ENCODE measurements at places on chromosomes 11 and 22.

DNA sequence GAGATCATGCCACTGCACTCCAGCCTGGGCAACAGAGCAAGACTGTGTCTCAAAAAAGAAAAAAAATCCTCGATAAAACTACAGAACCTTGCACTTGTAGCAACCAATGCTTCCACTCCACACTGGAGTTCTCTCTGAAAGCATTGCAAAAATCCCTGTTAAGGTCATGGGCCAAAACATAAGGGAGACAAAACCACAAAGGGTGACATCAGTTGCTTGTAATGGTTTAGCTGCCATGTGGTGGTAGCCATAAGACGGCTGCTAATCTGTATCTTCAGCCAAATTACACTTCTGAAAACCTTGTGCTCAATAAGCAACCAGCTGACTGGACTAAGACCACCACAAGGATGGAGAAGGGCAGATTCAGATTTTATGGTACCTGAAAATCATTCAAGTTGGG is 20.6 kb upstream of the TPH1 start:
- DNase-seq: no peak

DNA sequence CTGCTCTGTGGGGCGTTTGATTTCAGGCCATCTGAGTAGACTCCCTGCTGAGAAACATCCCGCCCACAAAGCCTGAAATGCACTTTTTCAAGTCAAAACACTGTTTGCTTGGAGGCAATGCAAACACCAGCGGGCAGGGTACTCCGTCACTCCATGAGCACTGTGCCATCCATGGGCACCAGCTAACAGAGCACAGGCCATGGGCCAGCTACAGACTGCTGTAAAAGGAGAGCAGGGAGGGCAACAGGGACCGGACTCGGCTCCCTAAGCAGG is 16.6 kb upstream of the EFCAB6 start:
- DNase-seq: no peak

DNA sequence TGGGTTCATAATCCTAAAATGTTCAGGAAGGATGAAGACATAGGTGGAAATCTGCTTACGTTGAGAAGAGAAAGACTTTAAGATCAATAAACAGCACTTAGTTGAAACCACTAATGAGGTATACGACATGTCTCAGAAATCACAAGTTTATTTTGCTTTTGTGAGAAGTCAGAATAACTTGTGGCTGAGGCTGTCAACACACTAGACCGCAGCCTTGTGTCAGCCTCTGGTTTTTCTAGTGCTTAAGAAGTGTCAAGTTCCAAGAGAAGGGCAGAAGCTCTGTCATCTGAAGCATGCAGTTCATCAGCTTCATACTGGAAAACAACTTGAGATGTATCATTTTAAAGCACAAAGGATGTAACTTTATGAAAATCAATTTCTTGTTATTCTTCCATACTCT is 420.9 kb downstream of the METTL15 start:
- no peak for DNase-seq

DNA sequence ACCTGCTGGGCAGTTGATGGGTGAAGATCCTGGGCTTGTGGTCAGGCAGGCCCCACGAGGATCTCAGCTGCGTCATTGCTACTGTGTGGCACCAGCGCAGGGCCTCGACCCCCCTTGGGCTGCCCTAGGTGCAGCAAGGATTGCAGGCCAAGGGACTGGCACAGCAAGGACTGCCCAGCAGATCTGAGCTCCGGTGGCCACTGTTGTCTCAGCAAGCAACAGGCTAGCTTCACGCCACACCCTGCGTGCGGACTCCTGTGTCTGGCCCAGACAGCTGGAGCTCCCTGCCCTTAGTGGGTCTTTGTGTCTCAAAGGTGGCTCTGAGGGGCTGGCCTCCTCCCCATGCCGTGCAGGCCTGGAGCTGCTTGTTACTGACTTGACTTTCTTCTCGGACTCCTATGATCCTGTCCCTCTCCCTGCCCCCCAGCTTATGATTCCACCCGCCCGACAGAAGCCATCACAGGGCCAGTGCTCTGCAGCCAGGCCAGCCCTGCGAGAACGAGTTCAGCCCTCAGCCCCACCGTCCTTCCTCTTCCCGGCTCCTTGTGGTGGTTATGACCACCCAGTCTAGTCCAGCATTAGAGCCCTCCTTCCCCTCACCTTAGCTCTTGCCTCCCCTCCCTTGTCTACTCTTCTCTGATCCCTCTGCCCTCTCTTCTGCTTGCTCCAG is 295.6 kb downstream of the TBC1D22A start:
- no peak for DNase-seq

DNA sequence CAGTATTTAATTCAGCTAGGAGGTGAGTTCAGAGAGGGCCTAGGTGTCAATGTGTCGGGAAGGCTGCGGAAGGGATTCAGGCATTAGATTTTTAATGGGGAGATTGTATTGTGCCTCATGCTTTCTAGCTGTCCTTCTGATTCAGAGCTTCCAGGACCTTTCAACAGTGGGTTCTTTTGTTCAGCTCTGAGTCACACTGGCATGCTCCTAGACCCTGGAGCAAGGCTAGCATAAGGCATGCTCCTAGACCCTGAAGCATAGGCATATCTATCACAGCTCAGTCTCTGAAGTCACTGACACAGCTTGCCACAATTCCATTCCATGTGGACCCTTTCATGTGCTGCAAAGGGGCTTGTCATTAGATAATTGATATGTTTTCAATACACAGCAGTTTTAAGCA is 396.9 kb downstream of the RAB38 start:
- DNase-seq: no peak

- no peak for DNase-seq
Measured at GRCh38 chr11:72869831-72870230, 55.6 kb downstream of the ATG16L2 start.

DNA sequence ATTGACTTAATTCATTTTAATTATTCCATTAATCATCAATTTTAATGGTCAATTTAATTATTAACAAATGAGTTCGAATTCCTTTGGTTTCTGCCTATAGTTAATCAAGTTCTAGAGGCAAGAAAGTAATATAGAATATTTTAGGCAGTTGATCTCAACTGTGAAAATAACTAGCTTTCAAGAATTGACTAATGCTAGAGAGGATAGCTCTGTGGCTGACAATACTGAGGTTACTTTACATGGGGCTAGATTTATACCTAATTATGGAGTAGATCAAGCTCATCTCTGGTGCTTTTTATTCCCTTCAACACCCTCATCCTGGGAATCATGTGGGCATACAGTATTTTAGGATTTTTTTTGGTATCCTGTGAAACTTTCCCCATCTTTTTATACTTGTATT is 259.4 kb downstream of the GRM5 start:
- no peak for DNase-seq

- no peak for DNase-seq
Measured at GRCh38 chr11:10298342-10298741, 4.3 kb upstream of the SBF2 start.

- no peak for DNase-seq
Measured at GRCh38 chr11:26688701-26689100, 33.2 kb downstream of the SLC5A12 start.

- DNase-seq: no peak
Measured at GRCh38 chr11:40227730-40228129, 1231.7 kb downstream of the LRRC4C start.

GRCh38 chr11:93542811-93543229 is 371 bp downstream of the SMCO4 start:
- no peak for DNase-seq

DNA sequence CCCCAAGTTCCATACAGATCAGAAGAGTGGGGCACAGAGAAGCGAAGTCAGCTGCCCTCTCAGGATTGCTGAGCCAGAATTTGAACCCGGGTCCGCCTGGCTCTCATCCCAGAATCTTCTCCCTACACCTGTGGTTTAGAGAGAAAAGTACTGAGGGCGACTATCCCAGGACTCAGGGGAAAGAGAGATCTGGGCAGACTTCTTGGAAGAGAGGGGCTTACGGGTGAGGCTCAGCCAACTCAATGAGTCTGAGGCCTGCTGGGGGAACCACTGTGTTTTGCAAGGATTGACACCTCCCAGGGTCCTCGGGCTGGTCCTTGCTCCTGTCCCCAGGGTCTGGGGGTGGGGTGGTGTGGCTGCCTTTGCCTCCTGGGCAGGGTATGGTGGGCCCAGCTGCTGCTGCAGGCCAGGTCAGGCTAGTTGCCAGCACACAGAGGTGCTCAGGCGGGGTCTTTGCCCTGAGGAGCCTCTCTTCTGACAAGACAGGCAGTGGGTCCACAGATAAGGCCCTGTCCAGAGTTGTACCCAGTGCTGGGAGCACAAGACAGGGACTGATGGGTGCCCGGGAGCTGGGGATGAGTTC is 1.2 kb downstream of the CAPN5 start:
- DNase-seq: no peak

DNA sequence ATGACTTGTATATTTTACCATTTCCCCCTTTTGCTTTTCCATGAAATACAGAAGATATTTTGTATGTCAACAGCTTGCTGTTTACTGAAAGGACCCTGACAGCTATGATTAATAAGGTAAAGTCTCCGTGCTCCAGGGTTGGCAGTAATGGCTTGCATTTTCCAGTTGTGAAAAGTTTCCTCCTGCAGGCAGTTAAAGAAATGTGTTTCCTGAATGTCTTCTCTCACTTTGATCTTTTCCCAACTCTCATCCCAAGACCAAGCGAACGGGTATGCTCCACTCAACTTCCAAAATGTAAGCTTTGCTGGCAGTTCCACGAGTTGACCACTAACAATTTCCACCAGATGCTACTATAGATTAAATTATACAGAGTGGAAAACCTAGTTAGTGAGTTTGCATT is 8.9 kb downstream of the FIBIN start:
- no peak for DNase-seq

DNA sequence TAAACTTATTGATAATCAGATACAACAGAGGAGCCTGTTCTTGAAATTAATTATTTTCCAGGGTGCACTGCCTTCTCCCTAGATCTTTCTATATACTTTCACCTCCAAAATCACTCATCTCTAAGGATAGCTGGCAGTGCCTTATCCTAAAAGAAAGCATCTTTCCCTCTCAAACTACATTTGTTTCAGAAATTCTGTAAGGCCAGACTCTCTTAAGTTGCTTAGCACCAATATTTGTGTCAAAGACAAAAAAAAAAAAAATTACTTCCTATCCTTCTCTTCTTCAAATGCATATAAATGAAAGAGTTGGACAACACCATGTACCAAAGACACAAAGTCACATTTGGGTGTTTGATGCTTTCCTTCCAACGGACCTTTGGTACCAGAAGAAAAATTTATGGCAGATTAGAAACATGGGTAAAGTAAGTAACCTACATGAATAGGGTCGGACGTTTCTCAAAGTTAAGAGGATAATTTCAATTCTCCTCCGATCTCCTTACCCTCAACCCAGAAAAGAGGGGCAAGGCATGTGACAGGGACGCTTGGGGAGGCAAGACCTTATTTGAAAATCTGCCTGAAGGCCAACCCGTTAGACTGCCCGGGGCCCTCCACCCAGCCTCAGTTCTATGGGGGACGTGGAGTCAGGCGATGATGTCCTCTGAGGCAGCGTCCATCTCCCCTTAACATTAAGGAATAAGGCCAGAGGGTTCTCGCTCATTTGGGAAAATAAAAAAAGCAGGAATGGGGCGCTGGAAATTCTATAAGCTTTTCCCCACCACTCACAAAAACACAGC is 66.3 kb downstream of the ETS1 start:
- DNase-seq: no peak

GRCh38 chr11:34601085-34601444 is 19.8 kb upstream of the EHF start:
- no peak for DNase-seq

- DNase-seq: peak; percentile 33
Measured at GRCh38 chr22:39247361-39247760, 2.6 kb upstream of the PDGFB start.

DNA sequence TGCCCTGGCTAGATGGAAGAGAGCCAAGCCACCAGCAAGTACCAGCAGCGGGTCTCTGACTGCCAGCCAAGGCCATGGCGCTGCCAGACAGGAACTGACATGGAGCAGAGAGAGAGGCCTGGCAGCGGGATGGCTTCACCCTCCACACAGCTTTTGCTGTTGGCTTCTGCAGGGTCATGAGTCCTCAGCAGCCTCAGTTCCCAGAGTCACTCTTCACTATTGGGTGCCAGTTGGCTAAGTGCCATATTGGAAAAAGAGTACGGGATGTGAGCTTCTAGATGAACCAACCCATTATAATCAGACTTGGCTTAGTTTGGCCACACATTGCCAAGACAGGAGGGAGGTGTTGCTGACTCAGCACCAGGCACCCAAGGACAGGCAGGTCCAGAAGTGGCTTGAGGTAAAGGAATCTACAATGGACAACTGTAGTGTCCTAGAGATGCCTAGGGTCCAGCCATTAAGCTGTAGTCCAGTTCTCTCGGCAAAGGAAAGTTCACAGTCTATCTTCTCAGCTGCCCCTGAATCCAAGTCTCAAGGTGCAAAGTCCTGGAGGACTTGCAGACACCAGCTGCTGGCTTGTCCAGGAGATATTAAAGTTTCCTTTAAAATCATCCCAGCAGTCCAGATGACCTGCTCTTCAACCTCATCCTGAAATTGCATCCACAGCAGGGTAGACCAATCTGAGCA is 40.7 kb upstream of the POU2AF1 start:
- no peak for DNase-seq

DNA sequence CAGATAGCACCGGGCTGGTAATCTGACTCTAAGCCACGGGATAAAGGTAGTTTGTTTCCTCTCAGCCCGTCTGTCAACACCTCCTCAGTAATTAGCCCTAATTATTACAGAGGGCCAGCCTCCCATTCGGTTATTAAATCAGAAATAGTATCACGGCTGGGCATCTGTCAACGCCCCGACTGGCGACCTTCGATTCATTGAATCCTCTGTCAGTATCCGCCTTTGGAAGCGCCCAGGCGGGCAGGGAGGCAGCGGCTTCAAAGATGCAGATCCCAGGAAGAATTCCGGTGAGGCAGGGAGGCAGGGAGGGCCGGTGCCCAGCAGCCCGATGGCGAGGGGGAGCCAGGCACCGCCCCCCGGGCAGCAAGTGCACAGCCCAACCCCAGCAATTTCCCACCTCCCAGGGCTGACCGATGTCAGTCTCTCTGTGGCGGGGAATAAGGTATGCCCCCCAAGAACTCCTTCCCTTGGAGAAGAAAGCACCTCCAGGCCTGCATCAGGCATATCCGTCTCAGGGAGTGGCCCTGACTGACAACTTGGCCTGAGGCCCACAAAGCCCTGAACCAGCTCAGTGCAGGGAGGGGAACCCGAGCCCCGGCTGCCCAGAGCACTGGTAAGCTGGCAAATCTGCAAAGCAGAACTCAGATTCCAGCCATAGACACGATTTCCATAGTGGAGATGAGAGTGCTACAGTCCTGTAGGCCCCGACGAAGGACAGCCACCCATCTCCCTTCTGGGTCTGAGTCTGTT is 11.4 kb downstream of the GNB1L start:
- DNase-seq: no peak

Data from CD14-positive monocyte (primary cell).